ENCODE measurements at places on chromosomes 6 and 20. TPM values are rescaled to one million over a fixed set of nuclear protein-coding genes. Genes with fewer than 3 reads are reported as not detected.

The PRL gene
- not detected for total RNA-seq

The GPR6 gene
- not detected for total RNA-seq

The TTLL9 gene
- 0.18 TPM for total RNA-seq

The CALHM6 gene
- 1.1 TPM for total RNA-seq

The LAMA5 gene
- total RNA-seq, result 154 TPM

The BPIFB2 gene
- total RNA-seq, result not detected

The ASIP gene
- not detected for total RNA-seq

The PPP1R16B gene
- 0.49 TPM for total RNA-seq

The NUDT3 gene
- total RNA-seq, result 19.0 TPM

The DEFB132 gene
- total RNA-seq, result not detected

The CD93 gene
- 7.8 TPM for total RNA-seq

The CGA gene
- total RNA-seq, result not detected

The SLC22A16 gene
- 1.9 TPM for total RNA-seq

The REM1 gene
- 3.4 TPM for total RNA-seq

The TFEB gene
- 7.0 TPM for total RNA-seq

The CD24 gene
- 1.5 TPM for total RNA-seq

The XRN2 gene
- 62.5 TPM for total RNA-seq

The PSORS1C2 gene
- total RNA-seq, result not detected

The RHAG gene
- not detected for total RNA-seq

The NRSN1 gene
- total RNA-seq, result not detected

The TENT5A gene
- total RNA-seq, result 11.7 TPM

The COL10A1 gene
- not detected for total RNA-seq

The PTCRA gene
- total RNA-seq, result not detected

The GJA10 gene
- total RNA-seq, result not detected

Data from cardiac atrium fibroblast (primary cell).